ENCODE measurements at places on chromosomes 1 and 21.

GRCh38 chr1:76153841-76154205 is 79.3 kb downstream of the ST6GALNAC3 start:
- DNase-seq: no peak

DNA sequence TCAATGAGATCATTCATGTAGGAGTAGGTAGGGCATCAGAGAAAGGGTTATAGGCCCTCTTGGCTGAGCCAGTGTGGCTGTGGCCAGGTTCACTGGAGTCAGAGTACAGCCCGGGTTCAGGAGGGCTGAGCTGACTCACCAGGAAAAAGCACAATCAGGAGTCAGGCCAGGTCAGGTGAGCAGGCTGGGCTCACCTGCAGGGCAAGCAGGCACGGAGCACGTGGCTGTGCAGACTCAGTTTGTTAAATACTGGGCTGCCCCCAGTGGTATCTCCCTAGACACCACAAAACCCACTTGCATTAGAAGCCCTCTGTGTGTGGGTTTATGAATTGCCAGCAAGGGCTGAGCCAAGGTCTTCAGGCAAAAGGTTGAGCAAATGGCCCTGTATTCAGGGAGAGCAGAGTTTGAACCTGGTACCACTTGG is 122.1 kb upstream of the SERBP1 start:
- DNase-seq: no peak

DNA sequence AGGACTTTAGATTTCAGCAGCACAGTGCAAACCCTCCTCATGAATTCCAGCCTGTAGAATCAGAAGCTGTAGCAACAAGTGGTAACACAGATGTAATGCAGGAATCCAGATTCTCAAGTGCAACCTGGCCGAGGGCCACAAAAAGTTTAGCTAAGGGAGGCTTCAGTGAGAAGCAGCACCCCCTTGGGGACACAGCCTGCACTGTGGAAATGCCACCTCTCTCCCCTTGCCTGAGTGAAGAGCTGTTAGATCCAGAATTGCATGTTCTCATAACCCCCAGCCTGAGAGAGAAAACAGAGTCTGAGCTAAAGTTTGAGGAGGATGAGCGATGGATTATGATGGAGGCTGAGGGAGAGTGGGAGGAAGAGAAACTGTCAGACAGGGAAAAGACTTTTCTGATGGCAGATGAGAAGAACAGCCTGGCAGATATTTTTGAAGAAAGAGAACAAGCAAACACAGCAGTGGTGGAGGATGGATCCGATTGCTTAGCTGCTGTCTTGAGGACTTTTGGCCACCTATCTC is 80.5 kb upstream of the BMP8A start:
- peak; percentile 90 for DNase-seq

DNA sequence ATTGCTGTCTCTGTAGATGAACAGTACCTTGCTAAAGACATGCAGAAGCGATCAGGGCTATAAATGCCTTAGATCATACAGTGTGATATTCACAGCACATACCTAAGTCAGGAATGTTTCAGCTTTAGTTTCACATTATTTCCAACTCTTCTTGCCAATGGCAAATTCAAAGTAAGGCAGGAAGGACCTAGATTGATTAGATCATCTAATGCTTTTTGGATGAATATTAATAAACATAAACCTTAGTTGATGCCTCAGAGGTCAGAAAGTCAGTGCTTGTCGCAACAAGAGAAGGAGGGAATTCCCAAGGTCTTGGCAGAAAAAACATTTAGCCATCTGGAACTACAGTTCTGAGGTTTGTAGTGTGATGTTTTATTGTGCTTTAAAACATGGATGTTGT is 122.3 kb downstream of the TNFSF18 start:
- no peak for DNase-seq

DNA sequence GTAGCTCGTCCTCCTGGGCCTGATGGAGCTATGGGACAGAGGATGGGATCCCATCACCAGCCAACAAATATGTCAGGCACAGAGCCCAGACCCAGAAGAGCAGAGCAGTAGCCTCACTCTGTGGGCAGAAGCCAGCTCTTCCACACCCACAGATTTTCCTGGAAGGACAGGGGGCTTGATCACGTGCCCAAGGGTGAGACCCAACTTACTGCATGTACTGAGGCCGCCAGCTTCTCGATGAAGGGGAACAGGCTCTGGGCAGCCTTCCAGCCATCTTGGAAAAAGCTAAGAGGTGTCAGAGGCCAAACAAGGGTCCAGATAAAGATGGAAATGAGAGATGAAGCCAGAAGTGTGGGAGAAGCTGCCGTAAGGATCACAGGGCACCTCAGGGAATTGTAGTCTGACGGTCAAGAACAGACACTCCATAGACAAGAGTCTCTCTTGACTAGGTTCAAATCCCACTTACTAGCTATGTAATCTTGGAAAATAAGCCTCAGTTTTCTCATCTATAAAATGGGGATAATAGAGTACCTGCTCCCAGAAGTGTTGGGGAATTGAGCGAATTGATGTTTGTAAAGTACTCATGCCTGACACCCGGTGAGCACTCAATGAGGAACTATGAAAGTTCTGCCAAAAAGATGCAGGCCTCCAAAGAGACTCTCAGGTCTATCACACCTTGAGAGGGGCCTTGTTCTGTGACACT is 17.0 kb upstream of the TCEA3 start:
- no peak for DNase-seq

GRCh38 chr1:107473065-107473464 is 332.2 kb downstream of the NTNG1 start:
- no peak for DNase-seq

DNA sequence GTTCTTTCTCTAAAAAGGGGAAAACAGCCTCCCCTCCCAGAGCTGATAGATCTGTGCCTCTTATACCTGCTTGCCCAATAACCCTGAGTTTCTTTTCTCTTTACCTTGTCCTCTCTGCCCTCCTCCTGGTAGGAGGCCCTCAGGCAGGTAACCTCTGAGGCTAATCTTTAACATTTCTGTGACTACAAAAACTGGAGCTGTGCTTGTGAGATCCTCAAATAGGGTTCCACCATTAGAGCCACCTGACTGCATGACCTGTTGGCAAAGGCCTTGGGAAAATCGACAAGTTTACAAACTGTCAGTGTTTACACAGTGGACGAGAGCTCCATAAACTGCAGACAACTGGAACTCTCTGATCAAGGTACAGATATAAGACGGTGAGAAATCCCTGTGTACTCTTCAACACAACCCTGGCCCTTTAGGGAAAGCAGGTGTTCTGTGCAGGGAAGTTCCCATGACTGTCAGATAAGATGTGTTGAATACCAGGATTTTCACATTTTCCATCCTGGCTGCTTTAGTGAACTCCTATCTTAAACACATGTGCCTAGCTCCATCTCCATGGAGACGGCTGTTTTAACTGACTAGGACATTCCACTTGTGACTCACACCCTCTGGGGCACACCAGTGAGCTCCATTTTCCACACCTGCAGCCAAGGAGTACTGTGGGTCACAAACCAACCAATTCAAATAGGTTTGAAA is 38.3 kb downstream of the ECE1 start:
- peak; percentile 42 for DNase-seq

DNA sequence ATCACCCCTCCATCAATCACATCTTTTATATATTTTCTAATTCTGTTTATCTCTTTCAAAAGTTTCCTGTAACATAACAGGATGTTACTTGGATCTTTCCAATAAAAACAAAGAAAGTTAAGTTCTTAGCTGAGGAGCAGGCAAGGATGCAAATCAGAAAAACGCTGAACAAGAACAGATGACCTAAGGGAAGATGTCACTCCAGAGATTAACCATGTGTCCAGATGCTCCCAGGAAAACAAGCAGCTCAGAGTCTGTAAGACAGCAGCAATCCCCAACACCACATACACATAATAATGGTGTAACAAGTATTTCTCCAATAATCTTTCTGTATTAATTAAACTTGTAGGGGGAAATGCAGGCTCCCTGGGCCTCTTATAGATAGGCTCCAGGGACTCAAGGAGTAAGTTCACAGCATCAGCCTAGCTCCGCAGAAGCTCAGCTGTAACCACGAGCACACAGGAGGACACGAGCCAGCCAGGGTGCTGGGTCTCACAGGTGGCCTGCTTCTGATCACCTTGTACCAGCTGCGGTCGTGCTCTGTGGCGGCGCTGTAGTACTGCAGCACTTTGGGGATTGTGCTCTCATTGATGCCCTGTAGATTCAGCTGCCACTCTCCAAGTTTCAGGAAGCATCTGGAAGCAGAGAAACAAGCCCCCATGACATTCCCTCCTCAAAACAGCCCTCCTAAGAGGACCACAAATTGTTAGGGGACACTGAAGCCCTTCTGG is 33.1 kb upstream of the EXOSC10 start:
- no peak for DNase-seq

- DNase-seq: no peak
These were observed 769.0 kb downstream of the BRINP3 start for GRCh38 chr1:189708674-189709073.

DNA sequence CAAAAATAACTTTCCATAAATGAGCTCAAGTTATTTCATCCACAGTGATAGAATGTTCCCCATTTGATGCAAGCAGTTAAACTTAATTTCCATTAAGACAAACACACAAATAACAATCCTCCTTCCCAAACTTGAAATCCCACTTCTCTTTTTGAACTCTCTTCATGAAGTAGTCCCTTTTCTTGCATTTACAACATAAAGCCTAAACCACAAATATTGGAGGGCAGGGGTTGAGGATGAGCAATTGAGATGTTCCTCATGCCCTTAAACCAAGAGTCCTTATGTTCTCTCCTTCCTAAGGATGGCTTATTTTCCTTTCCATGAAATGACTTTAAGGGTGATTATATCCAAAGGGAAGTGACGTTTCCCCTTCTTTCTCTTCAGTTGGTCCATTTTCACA is 228.8 kb downstream of the DISC1 start:
- no peak for DNase-seq

DNA sequence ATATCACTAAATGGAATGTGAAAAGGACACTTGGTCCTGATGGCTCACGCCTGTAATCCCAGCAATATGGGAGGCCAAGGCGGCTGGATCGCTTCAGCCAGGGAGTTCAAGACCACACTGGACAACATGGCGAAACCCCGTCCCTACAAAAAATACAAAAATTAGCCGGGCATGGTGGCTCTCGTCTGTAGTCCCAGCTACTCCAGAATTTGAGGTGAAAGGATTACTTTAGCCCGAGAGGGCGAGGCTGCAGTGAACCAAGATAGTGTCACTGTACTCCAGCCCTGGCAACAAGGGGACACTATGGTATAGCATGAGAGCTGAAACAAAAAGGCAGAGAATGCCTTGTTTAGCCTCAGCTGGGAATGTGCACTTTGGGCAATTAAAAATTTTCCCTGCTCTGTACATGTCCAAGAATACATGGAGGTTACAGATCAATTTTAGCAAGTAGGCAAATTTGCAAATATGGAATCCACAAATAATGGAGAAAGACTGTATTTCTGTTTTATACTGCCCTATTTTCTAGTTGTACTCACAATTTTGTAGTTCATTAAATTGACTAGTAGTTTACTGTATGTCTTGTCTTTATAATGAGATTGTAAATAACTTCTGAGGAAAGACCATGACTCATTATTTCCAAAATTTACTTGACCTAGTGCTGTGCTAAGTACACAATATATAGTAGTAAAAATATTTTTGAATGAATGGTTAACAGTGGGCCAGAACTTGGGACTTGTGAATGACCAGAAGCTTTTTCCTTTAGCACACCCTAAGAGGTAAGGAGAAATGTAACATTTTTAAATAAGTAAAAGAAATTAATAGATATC is 2.0 kb upstream of the ANGEL2 start:
- no peak for DNase-seq

DNA sequence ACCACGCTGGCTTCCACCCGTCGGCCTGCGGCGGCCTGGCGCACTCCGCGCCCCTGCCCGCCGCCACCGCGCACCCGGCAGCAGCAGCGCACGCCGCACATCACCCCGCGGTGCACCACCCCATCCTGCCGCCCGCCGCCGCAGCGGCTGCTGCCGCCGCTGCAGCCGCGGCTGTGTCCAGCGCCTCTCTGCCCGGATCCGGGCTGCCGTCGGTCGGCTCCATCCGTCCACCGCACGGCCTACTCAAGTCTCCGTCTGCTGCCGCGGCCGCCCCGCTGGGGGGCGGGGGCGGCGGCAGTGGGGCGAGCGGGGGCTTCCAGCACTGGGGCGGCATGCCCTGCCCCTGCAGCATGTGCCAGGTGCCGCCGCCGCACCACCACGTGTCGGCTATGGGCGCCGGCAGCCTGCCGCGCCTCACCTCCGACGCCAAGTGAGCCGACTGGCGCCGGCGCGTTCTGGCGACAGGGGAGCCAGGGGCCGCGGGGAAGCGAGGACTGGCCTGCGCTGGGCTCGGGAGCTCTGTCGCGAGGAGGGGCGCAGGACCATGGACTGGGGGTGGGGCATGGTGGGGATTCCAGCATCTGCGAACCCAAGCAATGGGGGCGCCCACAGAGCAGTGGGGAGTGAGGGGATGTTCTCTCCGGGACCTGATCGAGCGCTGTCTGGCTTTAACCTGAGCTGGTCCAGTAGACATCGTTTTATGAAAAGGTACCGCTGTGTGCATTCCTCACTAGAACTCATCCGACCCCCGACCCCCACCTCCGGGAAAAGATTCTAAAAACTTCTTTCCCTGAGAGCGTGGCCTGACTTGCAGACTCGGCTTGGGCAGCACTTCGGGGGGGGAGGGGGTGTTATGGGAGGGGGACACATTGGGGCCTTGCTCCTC is 1.9 kb downstream of the OLIG2 start:
- no peak for DNase-seq
